ENCODE measurements at places on chromosomes 4 and X. TPM values are rescaled to one million over a fixed set of nuclear protein-coding genes. Genes with fewer than 3 reads are reported as not detected.

USP17L30 gene
- total RNA-seq: not detected

AFP gene
- not detected for total RNA-seq

CLCN4 gene
- total RNA-seq: 0.16 TPM

USP51 gene
- total RNA-seq: 0.82 TPM

RNF128 gene
- total RNA-seq: not detected

RAB41 gene
- not detected for total RNA-seq

EGF gene
- total RNA-seq: not detected

SRPK3 gene
- total RNA-seq: not detected

- peak; percentile 38 for DNase-seq
Observed at GRCh38 chrX:52346174-52347165, 22.4 kb upstream of the XAGE2 start.

GRCh38 chr4:107452717-107453630 is 267.1 kb downstream of the PAPSS1 start:
- no peak for DNase-seq

GRCh38 chr4:119068529-119068962 is 67.1 kb upstream of the MYOZ2 start:
- DNase-seq: no peak

- DNase-seq: no peak
Observed at GRCh38 chrX:107850422-107850765, 24.7 kb downstream of the MID2 start.

- DNase-seq: no peak
Observed at GRCh38 chrX:46727441-46727840, 31.5 kb downstream of the SLC9A7 start.

DNA sequence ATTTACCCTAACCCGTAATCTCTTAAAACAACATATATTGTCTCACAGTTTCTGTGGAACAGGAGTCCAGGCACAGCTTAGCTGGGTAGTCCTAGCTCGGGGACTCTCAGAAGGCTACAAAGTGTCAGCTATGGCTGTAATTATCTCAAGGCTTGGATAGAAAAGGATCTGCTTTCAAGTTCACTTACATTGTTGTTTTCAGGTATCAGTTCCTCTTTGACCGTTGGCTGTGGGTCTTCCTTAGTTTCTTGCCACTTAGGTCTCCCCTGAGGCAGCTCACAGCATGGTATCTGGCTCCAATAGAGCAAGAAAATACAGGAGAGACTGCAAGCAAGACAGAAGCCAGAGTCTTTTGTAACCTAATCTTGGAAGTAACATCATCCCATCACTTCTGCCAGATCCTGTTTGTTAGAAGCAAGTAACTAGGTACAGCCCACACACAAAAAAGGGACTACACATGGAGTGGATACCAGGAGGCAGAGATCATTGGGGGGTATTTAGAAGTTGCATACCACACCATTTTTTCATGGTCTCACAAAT is 137.0 kb downstream of the MAGEB5 start:
- DNase-seq: no peak

DNA sequence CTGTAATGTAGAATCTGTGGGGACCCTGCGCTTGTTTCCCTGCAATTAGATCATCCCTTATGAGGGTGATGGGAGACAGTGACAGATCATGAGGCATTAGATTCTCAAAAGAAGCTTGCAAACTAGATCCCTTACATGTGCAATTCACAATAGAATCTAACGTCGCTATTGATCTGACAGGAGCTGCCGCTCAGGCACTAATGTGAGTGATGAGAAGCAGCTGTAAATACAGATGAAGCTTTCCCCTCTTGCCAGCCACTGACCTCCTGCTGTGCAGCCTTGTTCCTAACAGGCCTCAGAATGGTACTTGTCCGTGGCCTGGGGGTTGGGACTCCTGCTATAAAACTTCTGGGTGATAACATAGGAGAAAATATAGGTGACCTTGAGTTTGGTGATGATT is 1076.8 kb downstream of the PDHA2 start:
- no peak for DNase-seq

DNA sequence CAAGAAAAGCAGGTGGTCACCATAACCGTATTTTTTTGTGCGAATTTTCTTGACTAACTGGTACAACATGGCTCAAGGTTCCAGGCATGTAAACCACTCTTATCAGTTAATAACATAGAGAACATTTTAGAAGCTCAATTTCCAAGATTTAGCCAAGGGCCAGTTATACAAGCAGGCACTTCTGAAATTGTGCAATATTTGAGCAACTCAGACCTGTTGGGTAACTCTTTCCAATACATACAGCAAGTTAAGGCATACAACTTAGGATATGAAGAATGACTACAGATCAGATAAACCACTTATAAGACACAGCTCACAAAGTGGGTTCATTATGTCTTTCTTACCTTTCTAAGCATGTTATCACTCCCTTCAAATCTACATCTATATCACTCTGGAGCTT is 43.9 kb downstream of the ZNF280C start:
- no peak for DNase-seq

- DNase-seq: no peak
Observed at GRCh38 chrX:110316351-110317060, 1.4 kb downstream of the AMMECR1 start.

GRCh38 chr4:147909225-147909624 is 177.3 kb downstream of the ARHGAP10 start:
- no peak for DNase-seq

GRCh38 chr4:186826006-186826405 is 102.3 kb upstream of the FAT1 start:
- DNase-seq: no peak

DNA sequence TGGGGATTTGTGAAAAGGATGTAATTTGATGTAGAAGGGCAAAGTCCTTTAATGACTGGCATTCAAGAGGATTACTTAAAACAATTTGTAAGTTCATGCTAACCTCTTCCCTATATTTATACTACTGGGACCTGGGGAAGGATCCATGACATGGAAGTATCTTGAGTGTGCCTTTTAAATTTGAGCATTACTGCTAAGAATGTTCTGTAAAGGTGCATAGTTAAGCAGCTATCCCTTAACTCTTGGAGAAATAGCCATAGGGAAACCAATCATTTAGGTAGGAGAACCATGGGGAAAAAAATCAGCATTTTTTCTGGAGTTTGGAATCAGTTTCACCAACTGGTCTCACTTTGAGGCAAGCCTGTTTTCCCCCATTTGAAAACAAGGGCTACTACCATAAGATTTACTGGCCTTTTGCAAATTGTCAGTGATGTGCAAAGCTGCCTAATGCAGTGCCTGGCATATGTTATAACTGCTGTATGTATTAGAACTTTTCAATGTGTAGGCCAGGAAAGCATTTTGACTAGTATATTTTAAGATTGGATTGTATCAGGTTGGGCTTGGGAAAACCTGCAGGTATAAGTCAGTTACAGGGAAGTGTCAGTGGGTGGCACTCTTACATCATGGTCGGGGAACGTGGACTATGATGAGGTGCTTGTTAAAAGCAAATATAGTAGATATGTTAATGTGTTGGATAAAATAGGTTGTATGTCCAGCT is 72.1 kb downstream of the PRSS12 start:
- peak; percentile 57 for DNase-seq

DNA sequence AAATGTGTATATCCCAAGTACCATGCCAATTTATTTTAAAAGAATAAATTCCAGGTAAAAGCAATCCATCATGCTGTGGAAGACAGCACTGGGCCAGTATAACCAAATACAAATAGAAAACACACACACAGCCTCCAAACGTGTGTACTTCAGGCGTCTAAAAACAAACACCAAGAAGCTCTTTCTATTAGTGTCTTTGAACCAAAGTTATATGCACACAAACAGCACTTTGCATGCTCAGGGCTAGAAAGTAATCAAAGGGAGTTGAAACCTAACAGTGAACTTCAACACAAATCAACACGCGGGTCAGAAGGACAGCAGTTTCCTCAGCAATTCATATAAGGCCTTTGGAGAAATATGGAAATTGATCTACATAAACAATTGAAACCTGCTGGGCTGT is 15.4 kb downstream of the GASK1B start:
- DNase-seq: no peak

- peak; percentile 100 for DNase-seq
Observed at GRCh38 chrX:318739-319578, at the start of gene GTPBP6. TSS of gene GTPBP6 (minus strand) at chrX:318796. CDS start at chrX:318787, 9 bp downstream.

DNA sequence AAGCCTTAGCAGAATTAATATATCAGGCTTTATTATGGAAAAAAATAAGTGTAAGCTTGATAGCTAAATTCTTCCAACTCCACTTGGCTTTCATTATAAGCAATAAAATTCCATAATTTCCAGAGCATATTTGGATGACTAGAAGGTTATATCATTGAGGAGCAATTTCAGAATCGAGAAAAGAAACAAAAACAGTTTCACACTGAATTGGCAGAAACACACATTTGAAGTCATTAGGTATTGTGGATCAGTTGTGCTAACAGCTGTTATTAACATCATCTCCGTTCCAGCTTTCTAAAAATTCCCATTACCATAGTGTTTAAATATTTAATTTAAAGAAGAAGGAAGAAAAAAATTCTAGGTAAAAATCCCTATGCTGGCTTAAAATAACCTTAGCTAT is 92.6 kb downstream of the ANTXR2 start:
- DNase-seq: no peak
